ENCODE measurements at places on chromosomes 5 and 9.

DNA sequence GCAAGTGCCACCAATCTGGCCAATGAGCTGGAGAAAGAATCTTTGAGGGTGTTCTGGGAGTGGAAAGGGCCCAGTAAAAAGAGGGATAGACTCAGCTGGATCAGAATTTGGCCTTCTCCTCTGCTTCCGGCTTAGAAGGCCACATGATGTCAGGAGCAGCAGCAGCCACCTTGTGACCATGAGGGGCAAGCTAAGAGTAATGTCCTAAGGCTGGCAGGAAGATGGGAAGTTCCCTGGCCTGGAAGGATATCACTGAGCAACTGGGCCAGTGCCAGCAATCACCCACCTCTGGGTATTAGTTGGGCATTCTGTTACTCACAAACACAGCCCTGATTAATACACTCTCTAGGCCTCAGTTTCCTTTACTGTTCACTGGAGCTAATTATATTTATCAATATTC lies 44.2 kb downstream of the TSPAN17 start:
- no peak for DNase-seq

- no peak for DNase-seq
Measured at GRCh38 chr5:126143622-126144021, 279.6 kb upstream of the GRAMD2B start.

DNA sequence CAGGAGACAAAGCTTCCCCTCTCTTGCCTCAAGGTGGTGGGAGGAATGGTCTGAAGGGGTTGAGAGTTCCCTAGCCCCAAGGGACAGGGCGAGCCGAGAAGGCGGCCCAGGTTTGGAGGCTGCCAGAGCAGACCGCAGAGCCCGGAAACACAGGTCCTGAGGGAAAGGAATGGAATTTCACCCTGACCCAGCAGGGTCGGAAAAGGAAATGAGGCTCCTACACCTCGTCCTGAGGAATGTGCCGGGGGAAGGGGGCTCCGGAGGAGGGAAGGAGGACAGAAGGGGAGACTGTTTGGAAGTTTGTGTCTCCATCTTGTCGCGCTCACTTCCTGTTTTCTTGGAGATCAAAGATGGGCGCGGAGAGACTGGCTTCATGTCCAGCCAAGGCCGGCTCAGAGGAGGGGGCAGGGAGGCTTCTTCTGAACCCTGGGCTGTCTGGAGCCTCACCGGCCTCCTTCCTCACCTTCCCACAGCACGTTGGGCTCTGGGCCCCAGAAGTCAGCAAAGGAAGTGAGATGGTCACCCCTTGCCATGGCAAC lies 9.6 kb downstream of the ENG start:
- no peak for DNase-seq

GRCh38 chr9:126499005-126499910 lies 114.5 kb upstream of the LMX1B start:
- DNase-seq, result no peak

GRCh38 chr5:96624596-96624995 lies 37.6 kb upstream of the CAST start:
- no peak for DNase-seq

- DNase-seq, result no peak
Measured at GRCh38 chr5:175743676-175744210, 85.9 kb downstream of the HRH2 start.

- no peak for DNase-seq
Measured at GRCh38 chr5:62969409-62970120, 390.9 kb downstream of the LRRC70 start.

- DNase-seq, result no peak
Measured at GRCh38 chr9:68669218-68669617, 35.8 kb upstream of the PIP5K1B start.

DNA sequence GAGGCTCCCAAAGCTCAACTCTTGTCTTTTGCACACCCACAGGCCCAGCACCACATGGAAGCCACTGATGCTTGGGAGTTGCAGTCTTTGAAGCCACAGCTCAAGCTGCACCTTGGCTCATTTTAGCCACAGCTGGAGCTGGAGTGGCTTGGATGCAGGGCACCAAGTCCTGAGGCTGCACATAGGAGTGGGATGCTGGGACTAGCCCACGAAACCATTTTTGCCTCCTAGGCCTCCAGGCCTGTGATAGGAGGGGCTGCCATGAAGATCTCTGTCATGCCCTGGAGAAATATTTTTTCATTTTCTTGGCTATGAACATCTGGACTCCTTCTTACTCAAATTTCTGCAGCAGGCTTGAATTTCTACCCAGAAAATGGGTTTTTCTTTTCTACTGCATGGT lies 438.5 kb upstream of the TNC start:
- no peak for DNase-seq

DNA sequence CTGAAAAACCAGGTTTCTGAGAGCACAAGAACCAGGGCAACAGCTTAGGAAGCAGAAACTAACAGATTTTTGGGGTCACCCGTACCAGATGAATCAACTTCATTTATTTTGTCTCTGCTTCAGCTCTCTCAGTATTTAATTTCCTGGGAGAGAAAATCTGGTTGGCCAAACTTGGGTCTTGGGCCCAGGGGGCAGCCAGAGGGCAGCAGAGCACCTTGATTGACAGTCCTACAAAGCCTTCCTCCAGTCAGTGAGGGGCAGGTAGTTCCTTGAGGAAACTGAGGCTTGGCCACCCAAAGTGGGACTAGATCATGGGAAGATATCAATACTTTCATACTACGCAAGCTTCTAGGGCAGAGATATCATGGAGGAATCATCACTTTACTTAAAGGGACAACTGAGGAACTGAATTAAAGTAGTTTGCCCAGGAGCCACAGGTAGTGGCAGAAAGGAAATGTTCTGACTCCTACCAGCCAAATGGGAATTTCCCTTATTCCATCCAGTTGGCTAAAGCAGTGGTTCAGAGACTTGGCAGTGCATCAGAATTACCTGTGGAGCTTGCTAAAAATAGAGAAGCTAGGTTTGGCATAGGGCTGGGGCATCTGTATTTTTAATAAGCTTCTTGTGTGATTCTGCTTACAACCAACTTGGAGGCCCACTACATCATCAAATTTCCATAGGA lies 21.5 kb upstream of the ARHGAP26 start:
- peak; percentile 17 for DNase-seq
